Renal cortex interstitium (tissue), 15 donors: ENCODE measurements at places on chromosomes 3 and 15. TPM values are rescaled to one million over a fixed set of nuclear protein-coding genes. Genes with fewer than 3 reads are reported as not detected.

- DNase-seq: no peak
Measured at GRCh38 chr3:14885307-14885706, 62.1 kb upstream of the NR2C2 start.

DNA sequence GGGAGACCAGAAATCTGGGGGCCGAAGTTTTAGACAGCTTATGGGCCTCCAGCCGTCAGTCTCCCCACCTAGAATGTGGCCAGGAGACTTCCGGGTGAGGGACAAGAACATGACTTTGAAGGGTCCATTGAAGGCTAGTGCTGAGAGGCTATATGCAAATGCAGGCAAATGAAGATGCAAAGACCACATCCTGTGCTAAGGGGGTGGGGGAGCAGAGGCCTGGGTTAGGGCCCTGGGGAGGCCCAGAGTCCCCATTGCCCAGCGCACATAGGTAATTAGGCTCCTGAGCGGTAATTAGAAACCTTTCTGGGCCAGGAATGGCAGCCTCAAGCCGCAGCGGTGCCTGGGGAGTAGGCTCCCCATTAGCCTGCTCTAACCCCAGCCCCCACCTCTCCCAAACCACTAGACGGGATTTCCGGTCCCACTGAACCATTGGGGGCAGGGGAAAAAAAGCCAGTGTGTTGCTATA, 6.8 kb downstream of the CSK start:
- DNase-seq: no peak

- DNase-seq: no peak
Measured at GRCh38 chr3:101886626-101887025, 37.3 kb downstream of the NFKBIZ start.

- no peak for DNase-seq
Measured at GRCh38 chr3:53862241-53862640, 15.9 kb downstream of the IL17RB start.

- DNase-seq: no peak
Measured at GRCh38 chr15:70244978-70245542, 147.3 kb upstream of the TLE3 start.

DNA sequence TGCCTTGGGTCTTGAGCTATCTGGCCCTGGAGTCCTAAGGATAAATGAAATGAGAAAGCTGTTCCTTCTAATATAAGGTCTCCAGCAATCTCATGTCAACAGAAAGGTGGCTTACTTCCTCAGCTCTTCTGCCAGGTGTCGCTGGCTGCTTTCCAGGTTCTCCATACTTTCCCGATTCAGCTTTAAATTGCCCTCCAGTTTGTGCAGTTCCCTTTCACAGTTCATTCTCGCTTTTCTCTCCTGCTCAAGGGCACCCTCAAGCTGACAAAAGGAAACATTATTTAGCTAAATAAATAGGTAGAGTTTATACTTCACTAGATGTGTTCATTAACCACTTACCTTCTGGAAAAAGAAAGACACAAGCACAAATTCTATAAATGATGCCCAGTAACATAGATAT, 73.0 kb downstream of the MYH15 start:
- no peak for DNase-seq

GRCh38 chr3:114860531-114860930, 286.6 kb downstream of the ZBTB20 start:
- DNase-seq: no peak

GRCh38 chr3:132753946-132754345, 31.7 kb upstream of the NPHP3 start:
- DNase-seq: no peak

GRCh38 chr3:152581951-152582350, 253.0 kb upstream of the P2RY1 start:
- DNase-seq: no peak

DNA sequence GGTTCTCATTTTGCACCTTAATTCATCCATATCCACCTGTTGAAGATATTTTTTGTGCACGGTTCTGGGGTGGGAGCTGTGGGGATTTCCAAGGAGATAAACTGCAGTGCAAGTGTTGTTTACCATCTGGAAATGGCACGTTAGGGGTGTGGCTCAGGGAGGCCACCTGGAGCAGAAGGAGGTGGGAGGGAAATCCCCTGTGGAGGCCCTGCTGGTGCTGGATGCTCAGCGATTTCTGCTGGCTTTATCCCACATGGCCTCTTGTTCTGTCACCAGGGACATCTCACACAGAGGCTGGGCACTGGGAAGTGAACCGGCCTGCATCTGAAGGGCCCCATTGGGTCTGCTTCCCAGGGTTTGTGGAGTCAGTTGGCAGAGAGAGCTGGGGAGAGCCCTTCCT, 24.3 kb downstream of the TRPM1 start:
- DNase-seq: no peak

- DNase-seq: no peak
Measured at GRCh38 chr15:67829647-67830504, 4.6 kb downstream of the SKOR1 start.

GRCh38 chr15:70488002-70488605, 275.3 kb downstream of the UACA start:
- no peak for DNase-seq

DNA sequence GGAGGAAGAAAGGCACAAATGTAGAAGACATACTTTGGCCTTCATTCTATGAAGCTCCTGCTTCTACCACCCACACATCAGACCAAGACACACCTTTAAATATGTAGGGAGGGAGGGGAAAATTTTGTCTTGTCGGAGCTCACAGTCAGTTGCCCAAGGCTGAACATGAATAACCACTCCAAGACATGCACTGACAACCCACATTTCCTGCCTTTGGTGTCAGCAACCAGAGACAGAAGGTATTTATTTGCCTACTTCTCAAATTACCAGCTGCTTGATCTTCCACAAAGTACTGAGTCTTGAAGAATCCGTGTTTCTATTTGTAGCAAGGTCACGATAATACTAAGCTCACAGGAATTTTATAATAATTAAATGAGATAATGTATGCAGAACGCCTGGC, 169.7 kb downstream of the KCNMB2 start:
- no peak for DNase-seq

- no peak for DNase-seq
Measured at GRCh38 chr3:95456835-95457234, 1357.6 kb upstream of the EPHA6 start.

- no peak for DNase-seq
Measured at GRCh38 chr3:130250982-130251381, 94.5 kb upstream of the COL6A5 start.

- DNase-seq: no peak
Measured at GRCh38 chr3:127238602-127239001, 45.7 kb downstream of the PRR23E start.

- DNase-seq: no peak
Measured at GRCh38 chr3:64163019-64163754, 62.1 kb downstream of the PRICKLE2 start.

DNA sequence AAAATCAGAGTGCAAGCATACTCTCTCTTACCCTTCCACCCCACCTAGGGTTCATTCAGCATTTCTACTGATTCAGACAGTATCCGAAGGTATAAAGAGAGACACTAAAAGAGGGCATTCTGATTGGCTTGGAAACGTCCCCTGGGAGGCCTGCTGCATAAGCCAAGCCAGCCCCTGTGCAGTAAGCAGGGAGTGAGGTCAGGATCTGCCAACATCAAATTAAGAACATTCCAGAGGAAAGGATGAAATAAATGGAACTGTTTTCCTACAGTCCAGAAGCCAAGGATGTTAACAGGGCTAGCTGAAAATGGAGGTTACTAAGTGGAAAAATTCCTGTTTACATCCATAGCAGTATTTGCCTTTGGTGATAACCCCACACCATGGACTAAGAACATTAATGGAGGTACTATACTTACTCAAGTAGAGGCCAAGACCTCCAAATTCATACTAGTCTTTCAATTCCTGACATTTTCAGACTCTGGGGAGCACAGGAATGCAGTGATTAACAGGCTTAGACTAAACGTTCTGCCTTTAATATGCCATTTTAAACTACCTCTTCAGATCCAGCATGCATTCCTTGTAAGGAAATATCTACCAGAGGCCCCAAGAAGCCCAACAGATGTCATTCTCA, 34.5 kb downstream of the NPTN start:
- DNase-seq: no peak

DNA sequence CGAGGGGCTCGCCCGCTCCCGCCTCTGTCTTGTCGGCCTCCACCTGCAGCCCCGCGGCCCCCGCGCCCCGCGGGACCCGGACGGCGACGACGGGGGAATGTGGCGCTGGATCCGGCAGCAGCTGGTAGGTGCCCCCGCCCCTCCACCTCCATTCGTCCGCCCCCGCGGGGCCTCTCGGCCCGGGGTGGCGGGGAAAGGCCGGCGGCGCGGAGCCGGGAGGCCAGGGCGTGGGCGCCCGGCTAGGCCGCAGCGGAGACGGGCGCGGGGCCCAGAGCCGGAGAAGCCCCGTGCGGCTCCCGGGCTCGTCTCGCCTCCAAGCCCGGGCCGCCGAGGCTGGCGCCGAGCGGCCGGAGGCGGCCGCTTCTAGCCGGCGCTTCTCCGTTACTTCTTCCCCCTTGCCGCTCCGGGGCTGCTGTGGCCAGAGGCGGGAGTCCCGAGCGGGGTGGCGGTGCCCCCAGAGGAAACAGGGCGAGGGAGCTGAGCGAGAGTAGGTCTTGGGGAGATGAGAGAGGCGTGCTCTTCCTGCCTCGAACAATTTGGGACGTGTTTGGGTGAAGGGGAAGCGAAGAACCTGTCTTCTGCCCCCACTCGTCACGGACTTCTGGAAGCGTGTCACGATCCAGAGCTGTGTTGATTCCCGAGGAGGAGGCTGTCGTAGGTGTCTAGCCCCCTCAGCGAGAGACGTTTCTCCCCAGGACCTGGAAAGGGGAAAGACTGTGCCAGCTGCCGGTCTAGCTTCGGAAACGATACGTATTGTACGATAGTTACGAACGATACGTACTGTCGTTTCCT, 555 bp downstream of the ATP11B start:
- DNase-seq: no peak

GRCh38 chr15:87910301-87910700, 346.2 kb downstream of the NTRK3 start:
- DNase-seq: no peak

GRCh38 chr15:44264148-44264547, 24.4 kb upstream of the GOLM2 start:
- DNase-seq: no peak

- no peak for DNase-seq
Measured at GRCh38 chr3:107870943-107871638, 219.7 kb downstream of the CD47 start.

DNA sequence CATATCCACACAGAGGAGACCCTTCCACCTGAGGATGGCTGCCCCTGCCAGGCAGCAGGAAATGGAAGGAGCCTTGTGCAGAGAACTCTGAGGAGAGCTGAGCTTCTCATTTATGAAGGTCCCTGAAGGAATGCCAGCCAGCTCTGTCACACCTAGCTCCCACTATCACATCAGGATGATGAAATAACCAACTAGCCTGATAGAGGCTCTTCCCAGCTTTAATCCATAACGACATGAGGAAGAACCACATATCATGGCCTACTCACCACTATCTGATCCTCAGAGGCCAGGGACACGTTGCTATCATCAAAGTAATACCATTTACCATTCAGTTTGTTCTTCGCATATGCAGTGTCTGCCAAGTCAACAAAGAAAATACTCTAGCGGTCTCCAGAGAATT, 1.5 kb upstream of the C3orf62 start:
- no peak for DNase-seq

GRCh38 chr15:85407421-85408269, 27.2 kb downstream of the AKAP13 start:
- no peak for DNase-seq

GRCh38 chr15:25060472-25060803, 105.7 kb downstream of the SNRPN start:
- DNase-seq: no peak

- no peak for DNase-seq
Measured at GRCh38 chr3:55750525-55750924, 263.4 kb upstream of the WNT5A start.

DNA sequence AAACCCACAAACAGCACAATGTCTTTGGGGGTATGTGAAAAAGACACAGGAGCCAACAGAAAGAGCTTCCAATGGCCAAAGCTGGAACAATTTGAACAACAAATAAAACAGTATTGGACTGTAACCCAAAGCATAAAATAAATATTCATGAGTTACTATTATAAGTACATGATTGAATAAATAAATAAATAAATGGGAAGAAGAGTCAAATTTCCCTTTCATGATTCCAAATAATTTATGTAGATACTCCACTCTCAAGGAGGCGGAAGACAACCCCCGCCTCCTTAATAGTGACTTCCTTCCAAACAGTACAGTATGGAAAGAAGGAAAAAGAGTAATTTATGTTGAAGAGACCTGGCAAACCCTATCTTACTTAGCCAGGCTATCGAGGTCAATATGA, 124.4 kb upstream of the P2RY1 start:
- no peak for DNase-seq

GRCh38 chr3:193030276-193030675, 112.6 kb upstream of the MB21D2 start:
- no peak for DNase-seq

- no peak for DNase-seq
Measured at GRCh38 chr3:8757551-8758518, 11.6 kb downstream of the OXTR start.

DNA sequence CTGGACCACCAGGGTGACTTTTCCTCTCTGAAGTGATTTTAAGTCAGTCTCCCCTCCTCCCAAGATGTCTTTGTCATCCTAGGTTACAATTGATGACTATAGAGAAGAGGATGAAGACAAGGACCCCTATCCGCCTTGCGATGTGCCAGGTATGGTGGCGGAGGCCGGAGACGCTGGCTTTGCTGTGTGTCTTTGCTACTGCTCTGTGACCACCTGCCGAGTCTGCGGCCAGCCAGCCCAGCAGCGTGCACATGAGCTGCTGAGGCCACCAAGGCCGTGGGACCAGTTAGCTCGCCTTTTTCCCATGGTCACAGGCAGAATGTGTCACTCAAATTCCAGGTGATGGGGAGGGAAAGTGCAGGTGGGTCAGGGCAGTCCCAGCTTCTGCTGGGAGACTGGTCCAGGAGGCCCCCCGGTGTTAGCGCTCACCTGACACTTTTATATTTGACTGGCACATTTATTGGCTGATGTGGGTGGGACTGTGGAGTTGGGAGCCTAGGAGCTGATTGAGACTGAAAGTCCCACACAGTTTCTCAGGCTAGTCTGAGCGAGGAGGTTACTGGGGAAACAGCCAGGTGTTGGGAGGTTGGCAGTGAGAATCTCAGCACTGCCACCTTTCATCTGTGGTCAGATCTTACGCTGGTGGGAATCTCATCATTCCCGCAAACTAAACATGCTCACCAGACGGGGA, 114.1 kb downstream of the CHDH start:
- no peak for DNase-seq

- no peak for DNase-seq
Measured at GRCh38 chr15:79093352-79093935, 2.9 kb upstream of the RASGRF1 start.

- no peak for DNase-seq
Measured at GRCh38 chr3:98977520-98977919, 76.0 kb upstream of the DCBLD2 start.

GRCh38 chr15:39892418-39892817, 27.6 kb downstream of the GPR176 start:
- no peak for DNase-seq

- DNase-seq: no peak
Measured at GRCh38 chr3:160170409-160171370, 54.5 kb upstream of the C3orf80 start.

GPR62 gene
- 0.40 TPM for polyA plus RNA-seq

ROBO2 gene
- polyA plus RNA-seq: 100 TPM

RAB6B gene
- 18.3 TPM for polyA plus RNA-seq

GALNT15 gene
- 1.6 TPM for polyA plus RNA-seq

ATP13A5 gene
- polyA plus RNA-seq: 0.06 TPM

EPHA3 gene
- 5.1 TPM for polyA plus RNA-seq

XIRP1 gene
- 0.11 TPM for polyA plus RNA-seq

PRSS50 gene
- polyA plus RNA-seq: 3.2 TPM

GAP43 gene
- polyA plus RNA-seq: 1.9 TPM

SOX14 gene
- polyA plus RNA-seq: not detected

CPNE9 gene
- 0.29 TPM for polyA plus RNA-seq

LMCD1 gene
- polyA plus RNA-seq: 35.8 TPM

TMEM108 gene
- 2.4 TPM for polyA plus RNA-seq

TLNRD1 gene
- polyA plus RNA-seq: 10.8 TPM

HRH1 gene
- polyA plus RNA-seq: 2.4 TPM
